ENCODE measurements at places on chromosomes 5 and 9.

DNA sequence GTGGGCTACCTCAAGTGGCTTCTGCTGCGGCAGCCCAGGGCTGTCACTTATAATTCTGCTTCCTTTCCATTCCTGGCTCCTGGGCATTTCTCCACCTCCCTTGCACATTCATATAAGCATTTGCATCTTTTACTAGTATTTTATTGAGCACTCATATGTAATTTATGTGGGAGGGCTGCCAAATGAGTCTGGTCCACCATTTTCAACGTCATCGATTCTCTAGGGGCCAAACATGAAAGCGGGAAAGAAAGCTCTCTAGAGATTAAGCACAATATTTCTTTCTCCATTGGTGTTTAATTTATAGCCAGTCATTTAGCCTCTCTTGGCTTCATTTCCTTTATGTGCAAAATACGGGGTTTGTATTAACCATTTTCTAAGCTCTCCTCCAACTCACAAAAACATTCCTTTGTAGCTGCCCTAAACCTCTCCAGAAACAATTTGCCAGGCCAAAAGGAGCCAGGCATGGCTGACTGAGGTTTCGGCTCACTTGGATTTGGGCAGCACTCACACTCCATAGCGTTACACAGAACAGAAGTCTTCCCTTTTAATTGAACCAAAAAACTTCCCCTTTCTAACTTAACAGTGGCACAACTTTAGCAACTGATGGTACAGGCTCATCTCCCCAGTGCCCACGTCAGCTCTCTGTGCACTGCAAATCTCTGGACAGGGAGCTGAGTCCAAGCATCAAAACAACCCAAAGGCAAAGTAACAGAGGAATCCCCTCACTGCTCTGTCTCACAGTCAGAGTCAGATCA is 183.5 kb downstream of the ROR2 start:
- DNase-seq, result no peak

GRCh38 chr5:100904259-100904861 is 1.3 kb upstream of the ST8SIA4 start:
- no peak for DNase-seq

GRCh38 chr5:6822556-6823343 is 109.5 kb downstream of the TENT4A start:
- DNase-seq, result no peak

DNA sequence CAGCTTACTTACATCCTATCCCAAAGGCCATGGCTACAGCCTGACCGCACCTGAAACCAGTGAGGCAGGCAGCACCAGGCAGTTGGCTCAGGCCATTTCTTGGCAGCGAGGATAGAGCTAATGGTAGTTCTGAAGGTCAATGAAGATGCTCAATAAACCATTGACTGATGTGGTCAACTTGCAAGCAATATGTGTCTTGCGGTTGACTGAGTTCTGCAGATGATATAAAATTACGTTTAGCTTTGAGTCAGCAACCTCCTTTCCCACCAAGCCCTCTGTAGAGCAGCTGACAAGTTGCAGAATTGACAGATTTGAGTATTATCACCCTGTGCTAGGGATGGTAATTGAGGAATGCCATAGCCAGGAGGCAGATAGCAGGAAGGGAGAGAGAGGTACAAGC is 189.0 kb upstream of the PUM3 start:
- DNase-seq, result no peak

- no peak for DNase-seq
Measured at GRCh38 chr9:114180696-114181606, 25.6 kb downstream of the COL27A1 start.

- no peak for DNase-seq
Measured at GRCh38 chr9:95756986-95757385, 118.5 kb upstream of the ERCC6L2 start.

DNA sequence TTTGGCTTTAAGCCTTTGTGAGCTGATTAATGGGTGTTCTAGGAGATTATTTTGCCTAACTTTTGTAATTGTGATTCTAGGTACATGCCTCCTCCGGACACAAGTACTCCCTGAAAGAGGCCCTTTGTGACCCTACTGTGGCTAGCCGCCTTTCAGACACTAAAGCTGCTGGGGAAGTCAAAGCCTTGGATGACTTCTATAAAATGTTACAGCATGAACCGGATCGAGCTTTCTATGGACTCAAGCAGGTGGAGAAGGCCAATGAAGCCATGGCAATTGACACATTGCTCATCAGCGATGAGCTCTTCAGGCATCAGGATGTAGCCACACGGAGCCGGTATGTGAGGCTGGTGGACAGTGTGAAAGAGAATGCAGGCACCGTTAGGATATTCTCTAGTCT is 13.6 kb downstream of the ITGA1 start:
- DNase-seq, result no peak

- DNase-seq, result no peak
Measured at GRCh38 chr5:73448463-73449136, at the start of gene FOXD1. FOXD1 (minus strand) TSS chr5:73448777; CDS start chr5:73448362, 415 bp downstream.

DNA sequence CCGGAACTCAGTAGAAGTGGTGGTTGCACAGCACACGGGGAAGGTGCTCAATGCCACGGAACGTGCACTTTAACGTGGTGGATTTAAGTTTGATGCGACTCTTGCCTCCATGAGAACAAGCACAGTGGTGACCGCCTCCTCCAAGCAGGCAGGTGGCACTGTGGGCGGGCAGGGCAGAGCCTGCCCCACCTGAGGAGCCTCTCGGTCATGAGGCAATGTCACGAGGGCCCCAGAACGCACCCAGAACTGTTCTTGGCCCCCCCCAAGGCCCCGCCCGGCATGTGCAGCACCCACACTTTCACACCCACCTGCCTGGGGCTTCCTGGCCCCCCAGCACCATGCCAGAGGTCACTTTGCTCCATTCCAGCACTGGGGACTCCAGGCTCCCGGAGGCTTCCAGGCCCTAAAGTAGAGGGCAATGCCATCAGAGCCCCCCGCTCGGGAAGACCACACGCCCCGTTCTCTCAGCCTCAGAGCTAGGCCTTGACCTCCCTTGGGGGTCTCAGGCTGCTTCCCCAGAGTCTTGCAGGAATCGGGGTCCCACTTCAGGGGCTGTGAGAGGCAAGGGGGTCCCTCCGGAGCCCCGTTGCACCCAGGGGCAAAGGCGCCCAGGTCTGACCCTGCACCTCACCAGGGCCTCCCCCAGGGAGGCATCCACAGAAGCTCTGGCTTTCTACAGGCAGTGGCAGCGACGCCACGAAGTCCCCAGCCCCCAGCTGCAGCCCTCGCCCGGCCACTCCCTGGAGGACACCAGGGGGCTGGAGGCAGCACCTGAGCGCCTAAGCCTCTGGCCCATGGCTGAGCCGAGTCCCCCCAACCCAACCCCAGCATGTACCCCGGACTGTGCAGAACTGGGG is 14.0 kb downstream of the CCDC187 start:
- DNase-seq, result no peak

GRCh38 chr5:150113047-150113744 is 26.8 kb upstream of the CSF1R start:
- no peak for DNase-seq

GRCh38 chr9:85258823-85259370 is 482.9 kb downstream of the AGTPBP1 start:
- no peak for DNase-seq

GRCh38 chr9:121026768-121027167 is 23.3 kb downstream of the C5 start:
- DNase-seq, result no peak

GRCh38 chr9:84845956-84846900 is 176.7 kb downstream of the NTRK2 start:
- DNase-seq, result no peak

GRCh38 chr9:90569511-90569910 is 73.1 kb downstream of the DIRAS2 start:
- DNase-seq, result no peak

DNA sequence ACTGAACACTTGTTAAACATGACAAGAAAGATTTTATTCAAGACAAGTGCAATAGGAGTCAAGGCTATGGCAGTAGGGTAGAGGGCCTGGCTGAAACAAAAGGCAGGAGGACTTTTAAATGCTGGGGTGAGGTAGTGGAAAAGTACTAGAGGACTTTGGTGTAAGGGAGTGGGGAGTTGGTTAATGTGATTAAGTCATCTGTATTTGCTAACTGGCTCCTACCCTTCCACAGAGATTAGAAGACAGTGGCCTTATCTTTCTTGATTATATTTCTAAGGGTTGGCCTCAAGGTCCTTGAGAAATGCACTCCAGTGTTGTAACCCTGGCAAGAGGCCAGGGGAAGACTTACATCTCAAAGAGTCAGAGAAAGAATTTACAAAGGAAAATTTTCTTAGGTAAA is 160.2 kb upstream of the FTMT start:
- DNase-seq, result no peak

Measured in activated gamma-delta T cell treated with anti-CD3 and anti-CD28 coated beads, Interleukin-2, amount 50 U/mL, for 16 hours (primary cell).